Pancreas (tissue), 10 donors: ENCODE measurements at places on chromosomes 1 and 21. TPM values are rescaled to one million over a fixed set of nuclear protein-coding genes. Genes with fewer than 3 reads are reported as not detected.
A peak's percentile ranks its signal among the peaks of the same experiment; 100 is the strongest.

The PTGFRN gene
- polyA plus RNA-seq: 14.7 TPM

The GBP5 gene
- 0.19 TPM for polyA plus RNA-seq

The RPTN gene
- polyA plus RNA-seq: not detected

The SYPL2 gene
- polyA plus RNA-seq: 2.8 TPM

The COL8A2 gene
- polyA plus RNA-seq: 0.31 TPM

The RNF207 gene
- 52.8 TPM for polyA plus RNA-seq

The BMP8A gene
- polyA plus RNA-seq: 0.26 TPM

The KCNK2 gene
- polyA plus RNA-seq: 0.72 TPM

The PPIAL4G gene
- polyA plus RNA-seq: not detected

The ANXA9 gene
- 30.7 TPM for polyA plus RNA-seq

The LIPI gene
- polyA plus RNA-seq: not detected

The HTR1D gene
- polyA plus RNA-seq: 0.15 TPM

DNA sequence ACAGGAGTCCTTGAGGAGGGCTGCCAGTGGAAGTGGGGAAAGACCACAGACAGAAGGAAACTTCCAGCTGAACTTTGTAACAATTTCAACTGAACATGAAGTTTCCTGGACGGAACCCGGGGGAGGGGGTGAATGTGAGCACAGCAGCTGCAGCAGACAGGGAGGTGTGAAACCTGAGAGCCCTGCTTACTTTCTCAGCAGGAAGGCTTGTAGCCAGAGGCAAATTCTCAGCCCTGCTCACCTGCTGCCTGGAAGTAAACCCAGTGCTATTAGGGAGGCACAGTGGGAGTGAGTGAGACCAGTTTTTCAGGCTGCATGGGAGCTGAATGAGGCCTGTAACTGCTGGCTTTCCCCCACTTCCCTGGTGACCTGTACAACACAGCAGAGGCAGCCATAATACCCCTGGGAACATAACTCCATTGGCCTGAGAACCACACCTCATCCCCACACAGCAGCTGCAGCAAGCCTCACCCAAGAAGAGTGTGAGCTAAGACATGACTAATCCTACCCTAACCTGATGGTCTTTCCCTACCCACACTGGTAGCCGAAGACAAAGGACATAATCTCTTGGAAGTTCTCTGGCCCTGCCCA, 9.6 kb upstream of the SPRR2F start:
- DNase-seq: peak; percentile 95

DNA sequence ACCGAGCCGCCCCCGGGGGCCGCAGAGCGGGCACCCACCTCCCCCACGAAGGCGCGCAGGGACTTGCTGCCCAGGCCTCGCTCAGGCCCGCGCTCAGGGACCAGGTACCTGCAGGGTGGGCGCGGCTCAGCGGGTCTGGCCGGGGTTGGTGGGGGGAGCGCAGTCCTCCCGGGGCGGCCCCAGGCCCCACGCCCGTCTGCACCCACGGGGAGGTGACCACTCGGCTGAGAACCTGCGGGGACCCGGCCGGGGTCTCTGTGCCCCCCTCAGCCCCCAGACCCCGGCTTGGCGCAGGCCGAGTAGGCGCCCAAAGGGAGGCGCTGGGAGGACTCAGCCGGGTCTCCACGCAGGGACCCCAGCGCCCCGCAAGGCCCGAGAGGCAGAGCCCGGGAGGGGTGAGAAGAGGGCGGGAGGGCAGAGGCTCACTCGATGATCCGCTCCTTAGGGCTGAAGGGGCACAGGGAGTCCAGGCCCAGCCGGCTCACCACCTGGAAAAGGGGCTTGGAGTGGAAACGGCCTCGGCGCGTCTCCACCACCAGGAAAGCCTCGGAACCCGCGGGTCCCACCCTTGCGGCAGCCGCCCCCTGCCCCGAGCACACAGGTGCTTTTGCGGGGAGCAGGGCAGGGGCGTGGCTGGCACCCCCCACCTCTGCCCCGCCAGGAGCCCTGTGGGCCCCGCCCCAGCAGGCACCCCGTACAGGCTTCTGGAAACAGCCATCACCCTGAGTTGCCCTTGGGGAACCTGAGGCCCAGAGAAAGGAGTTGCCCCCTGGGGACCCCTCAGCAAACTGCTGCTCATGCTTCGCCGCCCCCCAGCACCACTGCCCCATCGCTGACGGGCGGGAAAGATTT, 9.3 kb downstream of the FTCD start:
- DNase-seq: peak; percentile 55

- DNase-seq: no peak
Observed at GRCh38 chr1:176029155-176029554, 177.9 kb downstream of the COP1 start.

- DNase-seq: no peak
Observed at GRCh38 chr1:243325305-243325890, 69.6 kb downstream of the SDCCAG8 start.

- DNase-seq: no peak
Observed at GRCh38 chr21:42500736-42501135, 4.7 kb upstream of the RSPH1 start.

GRCh38 chr1:243413431-243414151, 157.8 kb downstream of the SDCCAG8 start:
- no peak for DNase-seq

DNA sequence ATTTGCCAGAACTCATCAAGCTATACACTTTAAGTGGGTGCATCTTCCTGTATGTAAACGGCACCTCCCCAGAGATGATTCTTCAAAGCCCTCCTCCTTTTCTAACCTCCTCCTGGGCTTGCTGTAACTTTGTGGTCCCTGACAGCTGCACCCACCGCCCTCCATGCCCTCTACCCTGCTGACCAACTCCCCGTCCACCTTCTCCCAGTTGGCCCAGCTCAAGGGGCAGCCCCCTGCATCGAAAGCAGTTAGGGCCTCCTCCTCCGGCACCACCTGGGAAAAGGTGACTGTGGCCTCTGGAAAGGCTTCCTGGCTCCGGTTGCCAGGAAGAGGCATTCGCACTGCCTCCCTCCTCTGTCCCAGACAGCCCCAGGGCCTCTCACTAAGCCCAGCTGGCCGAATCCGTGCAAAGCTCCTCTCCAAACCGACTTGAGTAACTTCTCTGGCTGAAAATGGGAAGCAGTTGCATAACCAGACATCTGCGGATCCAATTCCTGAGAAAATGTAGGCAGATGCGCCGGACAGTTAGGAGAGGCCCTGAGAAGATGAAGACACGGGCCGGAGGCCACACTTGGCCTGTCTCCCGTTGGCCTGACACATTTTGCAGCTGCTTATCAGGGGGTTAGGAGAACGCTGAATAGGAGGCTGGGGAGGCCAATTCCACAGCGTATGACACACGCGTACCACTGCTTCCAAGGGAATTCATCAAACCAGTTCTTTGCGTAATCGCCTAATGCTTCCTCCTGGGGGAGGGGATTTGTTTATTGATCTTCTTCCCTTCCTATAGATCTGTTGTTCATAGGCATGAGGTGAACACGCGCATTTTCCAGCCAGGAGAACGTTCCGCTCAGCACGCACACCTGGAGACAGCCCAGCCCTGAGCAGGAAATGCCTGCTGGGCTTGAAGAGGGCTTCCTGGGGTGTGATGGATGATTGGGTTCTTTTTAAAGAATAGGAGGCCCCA, 48.7 kb upstream of the COL6A2 start:
- peak; percentile 36 for DNase-seq

GRCh38 chr1:244653439-244654107, 647 bp downstream of the DESI2 start:
- DNase-seq: peak; percentile 50

GRCh38 chr1:64116537-64116936, 86.9 kb upstream of the UBE2U start:
- DNase-seq: no peak

DNA sequence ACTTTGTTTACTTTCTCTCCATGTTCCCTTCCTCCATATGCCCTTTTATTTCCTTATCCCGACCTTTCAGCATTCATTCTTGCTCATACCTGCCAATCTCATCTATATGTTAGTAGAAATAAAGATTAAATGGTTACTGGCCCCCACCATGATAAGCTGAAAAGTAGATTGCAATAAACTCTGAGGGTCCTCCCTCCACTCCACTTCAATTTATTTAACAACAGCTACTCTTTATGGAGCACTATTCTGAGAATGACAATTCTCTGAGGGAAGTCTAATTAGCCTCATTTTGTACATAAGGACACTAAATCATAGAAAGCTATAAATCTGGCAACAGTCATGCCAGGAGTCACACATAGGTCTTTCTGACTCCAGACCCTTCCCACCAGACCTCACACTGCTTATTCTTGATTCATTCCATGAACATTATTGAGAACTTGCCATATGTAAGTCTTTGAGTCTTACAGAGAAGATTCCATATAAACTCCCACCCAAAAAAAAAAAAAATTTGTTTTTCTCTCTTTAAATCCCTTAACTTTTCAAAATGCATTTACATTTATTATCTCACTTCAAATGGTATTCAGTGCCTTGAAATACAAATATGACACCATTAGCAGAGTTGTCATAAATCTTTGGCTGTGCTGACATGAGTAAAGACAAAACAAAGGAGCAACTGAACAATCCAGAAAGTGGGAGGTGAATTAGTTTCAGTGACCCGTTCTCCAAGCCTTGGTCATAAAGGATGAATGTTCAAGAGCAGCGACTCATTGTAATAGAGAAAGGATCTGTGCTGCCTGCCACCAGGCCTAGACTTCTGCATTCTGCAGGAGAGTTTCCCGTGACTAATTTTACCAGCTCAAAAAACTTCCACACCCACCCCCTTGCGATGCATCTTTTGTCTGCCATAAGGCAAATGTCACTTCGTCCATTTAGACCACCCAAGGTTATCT, 28.5 kb downstream of the PALMD start:
- DNase-seq: no peak

DNA sequence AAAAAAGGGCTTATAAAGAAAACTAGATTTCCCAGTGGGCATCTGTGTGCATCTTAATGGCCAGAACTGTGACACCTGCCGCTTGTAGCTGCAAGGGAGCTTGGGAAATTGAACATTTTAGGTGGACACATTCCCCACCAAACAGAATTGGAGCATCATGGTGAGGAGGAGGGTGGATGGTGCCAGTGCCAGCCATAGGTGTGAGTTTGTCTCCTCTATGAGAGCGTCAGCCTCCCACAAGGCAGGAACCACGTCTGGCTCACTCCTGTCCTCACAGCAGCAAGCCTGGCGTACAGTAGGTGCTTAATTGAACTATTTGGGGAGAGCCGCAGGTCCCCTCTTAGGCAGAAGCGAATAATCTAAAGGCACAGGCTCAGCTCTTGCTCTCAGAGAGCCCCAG, 124.5 kb upstream of the TMEM51 start:
- no peak for DNase-seq

- no peak for DNase-seq
Observed at GRCh38 chr1:59678493-59679228, 136.1 kb upstream of the HOOK1 start.

GRCh38 chr1:206821493-206821892, 43.9 kb upstream of the IL20 start:
- DNase-seq: no peak

- no peak for DNase-seq
Observed at GRCh38 chr21:46420241-46421190, 38.2 kb upstream of the DIP2A start.

DNA sequence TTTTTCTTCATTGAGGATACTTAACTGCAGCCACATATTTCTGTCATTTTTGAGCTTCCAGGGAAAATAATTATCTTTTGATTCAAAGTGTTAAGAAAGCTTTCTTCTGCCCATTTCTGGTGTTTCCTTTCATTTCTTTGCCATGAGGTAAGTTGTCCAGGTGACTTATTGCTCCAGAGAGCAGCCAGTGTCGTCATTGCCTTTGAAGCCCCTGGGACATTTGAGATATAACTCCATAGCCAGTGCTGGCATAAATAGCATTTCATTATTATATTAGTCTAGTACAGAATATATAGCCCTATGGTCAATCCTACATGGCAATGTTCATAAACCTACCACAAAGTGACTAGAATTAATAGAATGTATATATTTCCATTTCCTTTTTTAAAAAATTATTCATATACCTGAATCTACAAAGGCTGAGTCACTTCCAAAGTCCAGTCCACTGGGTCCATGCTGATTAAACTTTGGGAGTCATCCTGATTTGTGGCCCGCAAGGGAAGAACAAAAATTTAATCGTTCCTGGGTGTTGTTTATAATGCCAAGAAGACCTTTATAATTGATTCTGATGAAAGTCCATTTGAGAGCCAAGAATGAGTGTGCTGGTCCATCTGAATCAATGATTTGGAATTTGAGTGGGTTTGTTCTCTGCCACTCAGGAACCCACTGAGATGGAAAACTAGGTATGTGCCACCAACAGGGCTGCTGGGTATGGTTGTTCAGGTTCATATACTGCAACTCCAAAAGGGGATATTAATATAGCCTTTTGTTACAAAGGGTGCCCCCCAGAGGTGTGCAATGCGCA, 221.8 kb upstream of the PLXNA2 start:
- no peak for DNase-seq

GRCh38 chr21:41245509-41246135, 71.0 kb upstream of the FAM3B start:
- DNase-seq: no peak

DNA sequence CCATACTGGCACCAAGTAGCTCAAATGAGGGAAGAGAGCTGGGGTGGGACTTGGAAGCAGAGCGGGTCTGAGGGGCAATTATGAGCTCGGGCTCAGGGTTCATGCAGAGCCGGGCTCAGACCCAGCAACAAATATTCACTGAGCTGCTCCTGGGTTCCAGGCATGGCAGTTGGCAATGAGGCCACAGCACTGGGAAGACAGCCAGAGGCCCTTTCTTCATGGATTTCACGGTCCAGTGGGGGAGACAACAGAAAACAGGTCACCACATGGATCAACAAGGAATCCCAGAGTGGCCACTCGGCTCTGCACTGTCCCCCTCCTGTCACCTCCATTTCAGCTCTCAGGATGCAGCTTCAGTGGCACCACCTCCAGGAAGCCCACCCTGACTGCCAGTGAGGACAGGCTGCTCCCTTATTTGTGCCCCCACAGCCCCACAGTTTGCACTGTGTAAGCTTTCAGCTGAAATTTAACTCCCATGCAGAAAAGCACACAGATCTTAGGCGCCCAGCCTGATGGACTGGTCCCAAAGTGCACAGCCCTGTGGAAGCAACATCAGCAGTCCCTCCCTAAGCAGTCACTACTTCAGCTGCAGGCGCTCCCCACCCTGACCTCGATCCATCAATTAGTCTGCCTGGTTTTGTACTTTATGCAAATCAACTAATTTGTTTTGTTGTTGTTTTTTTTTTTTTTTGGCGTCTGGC, 22.4 kb downstream of the ARHGEF19 start:
- no peak for DNase-seq

GRCh38 chr1:229170778-229171505, 100.0 kb upstream of the RAB4A start:
- no peak for DNase-seq

GRCh38 chr1:211326140-211326527, 499 bp upstream of the TRAF5 start:
- no peak for DNase-seq
